ENCODE measurements at places on chromosomes 2 and 18. TPM values are rescaled to one million over a fixed set of nuclear protein-coding genes. Genes with fewer than 3 reads are reported as not detected.

The CCDC148 gene
- 0.14 TPM for total RNA-seq

The MEIS1 gene
- 14.6 TPM for total RNA-seq

The CCDC138 gene
- total RNA-seq, result 6.3 TPM

The LYG1 gene
- total RNA-seq, result not detected

The NPHP1 gene
- 4.1 TPM for total RNA-seq

The PPP4R1 gene
- total RNA-seq, result 101 TPM

The IMPACT gene
- total RNA-seq, result 24.1 TPM

The DPP4 gene
- total RNA-seq, result 0.35 TPM

The TNFRSF11A gene
- 3.5 TPM for total RNA-seq

The CIDEA gene
- total RNA-seq, result 3.0 TPM

The HOXD8 gene
- total RNA-seq, result not detected

The RESP18 gene
- total RNA-seq, result not detected

The PLA2R1 gene
- 2.1 TPM for total RNA-seq

The PSMA8 gene
- not detected for total RNA-seq

All from airway epithelial cell (primary cell).